ENCODE measurements at places on chromosomes 7 and 10.
A peak's percentile ranks its signal among the peaks of the same experiment; 100 is the strongest.

- no peak for DNase-seq
Measured at GRCh38 chr10:17174626-17175025, 26.8 kb downstream of the TRDMT1 start.

- DNase-seq: no peak
Measured at GRCh38 chr7:71272509-71273490, 140.9 kb downstream of the GALNT17 start.

DNA sequence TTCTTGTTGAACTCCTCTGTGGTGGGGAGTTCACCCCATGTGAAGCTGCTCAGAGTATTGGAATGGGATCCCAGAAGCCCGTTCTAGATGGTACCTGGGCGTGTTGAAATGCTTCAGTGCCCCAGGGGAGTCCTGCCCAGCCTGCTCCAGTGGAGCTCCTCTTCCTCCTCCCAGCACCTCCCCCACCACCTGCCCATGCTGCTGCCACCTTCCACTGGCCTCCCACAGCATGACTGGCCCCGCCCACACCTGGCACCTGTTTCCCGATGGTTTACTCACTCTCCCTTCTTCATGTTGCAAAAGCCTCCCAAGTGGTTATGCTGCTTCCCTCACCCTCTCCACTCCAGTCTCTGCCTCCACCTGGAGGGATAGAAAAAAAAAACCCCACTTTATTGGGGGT lies 32.2 kb upstream of the PCBD1 start:
- DNase-seq: no peak

GRCh38 chr10:62613859-62614258 lies 190.7 kb upstream of the ADO start:
- DNase-seq: no peak

DNA sequence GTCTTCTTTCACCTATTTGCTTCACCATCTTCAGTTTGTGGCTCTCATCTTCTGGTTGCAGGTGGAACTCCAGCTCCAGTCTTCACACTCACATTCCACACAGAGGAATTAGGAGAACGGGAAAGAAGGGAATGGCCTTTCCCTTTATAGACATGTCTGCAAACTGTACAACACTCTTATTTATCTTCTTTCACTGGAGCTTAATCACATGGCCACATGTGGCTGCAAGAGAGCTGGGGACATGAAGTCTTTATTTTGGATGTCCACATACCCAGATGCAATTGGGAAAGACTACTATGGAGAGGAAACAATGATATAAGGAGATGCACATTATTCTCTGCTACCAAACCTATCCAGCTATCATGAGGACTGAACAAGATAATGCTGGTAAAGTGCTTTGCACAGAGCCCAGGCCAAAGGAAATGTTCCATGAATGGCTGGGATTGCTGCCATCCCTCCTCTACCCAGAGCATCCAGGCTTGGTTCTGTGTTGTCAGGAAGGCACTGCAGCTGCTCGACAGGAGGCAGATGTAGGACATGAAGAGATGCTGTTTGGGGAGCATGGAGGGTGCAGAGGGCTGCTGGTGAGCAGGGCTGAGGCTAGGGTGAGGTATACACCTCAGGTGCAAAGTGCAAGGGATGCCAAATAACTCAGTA lies 183.8 kb upstream of the TBX20 start:
- no peak for DNase-seq

- no peak for DNase-seq
Measured at GRCh38 chr10:120521880-120522279, 64.9 kb downstream of the PLPP4 start.

- DNase-seq: no peak
Measured at GRCh38 chr10:117638200-117638599, 95.7 kb downstream of the EMX2 start.

- DNase-seq: no peak
Measured at GRCh38 chr7:101754424-101755159, 62.8 kb upstream of the CUX1 start.

GRCh38 chr7:148303295-148304082 lies 287.1 kb upstream of the C7orf33 start:
- peak; percentile 21 for DNase-seq

- no peak for DNase-seq
Measured at GRCh38 chr10:131779661-131780394, 121.0 kb upstream of the PPP2R2D start.

GRCh38 chr7:114540291-114540690 lies 125.7 kb downstream of the FOXP2 start:
- no peak for DNase-seq

- DNase-seq: no peak
Measured at GRCh38 chr7:67554986-67555385, 558.4 kb downstream of the TYW1 start.

- no peak for DNase-seq
Measured at GRCh38 chr7:139722604-139723003, 55.2 kb downstream of the HIPK2 start.

DNA sequence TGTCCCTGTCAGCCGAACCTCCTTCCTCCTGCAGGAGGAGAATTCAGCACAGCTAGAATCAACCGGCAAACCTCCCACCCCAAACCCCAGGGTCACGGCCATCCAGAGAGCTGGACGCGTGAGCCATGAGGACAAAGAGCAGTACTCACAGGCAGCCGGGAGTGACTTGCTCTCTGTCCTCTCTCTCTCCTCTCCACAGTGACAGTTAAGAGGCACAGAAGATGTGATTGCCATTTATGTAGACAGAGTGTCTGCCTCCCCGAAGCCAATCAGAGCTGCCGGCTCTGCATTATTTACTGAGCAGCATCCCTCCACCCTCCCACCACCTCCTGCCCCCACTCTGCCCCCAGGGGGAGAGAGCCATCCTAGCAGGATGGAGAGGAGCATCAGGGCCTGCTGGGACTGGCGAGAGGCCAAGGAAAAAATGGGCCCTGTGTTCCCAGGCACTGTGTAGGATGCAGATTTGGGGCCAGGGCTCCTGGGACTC lies 4.3 kb downstream of the DDC start:
- no peak for DNase-seq

GRCh38 chr10:103197903-103198302 lies 4.8 kb upstream of the NT5C2 start:
- DNase-seq: no peak

GRCh38 chr10:66353422-66353821 lies 572.4 kb upstream of the LRRTM3 start:
- DNase-seq: no peak

DNA sequence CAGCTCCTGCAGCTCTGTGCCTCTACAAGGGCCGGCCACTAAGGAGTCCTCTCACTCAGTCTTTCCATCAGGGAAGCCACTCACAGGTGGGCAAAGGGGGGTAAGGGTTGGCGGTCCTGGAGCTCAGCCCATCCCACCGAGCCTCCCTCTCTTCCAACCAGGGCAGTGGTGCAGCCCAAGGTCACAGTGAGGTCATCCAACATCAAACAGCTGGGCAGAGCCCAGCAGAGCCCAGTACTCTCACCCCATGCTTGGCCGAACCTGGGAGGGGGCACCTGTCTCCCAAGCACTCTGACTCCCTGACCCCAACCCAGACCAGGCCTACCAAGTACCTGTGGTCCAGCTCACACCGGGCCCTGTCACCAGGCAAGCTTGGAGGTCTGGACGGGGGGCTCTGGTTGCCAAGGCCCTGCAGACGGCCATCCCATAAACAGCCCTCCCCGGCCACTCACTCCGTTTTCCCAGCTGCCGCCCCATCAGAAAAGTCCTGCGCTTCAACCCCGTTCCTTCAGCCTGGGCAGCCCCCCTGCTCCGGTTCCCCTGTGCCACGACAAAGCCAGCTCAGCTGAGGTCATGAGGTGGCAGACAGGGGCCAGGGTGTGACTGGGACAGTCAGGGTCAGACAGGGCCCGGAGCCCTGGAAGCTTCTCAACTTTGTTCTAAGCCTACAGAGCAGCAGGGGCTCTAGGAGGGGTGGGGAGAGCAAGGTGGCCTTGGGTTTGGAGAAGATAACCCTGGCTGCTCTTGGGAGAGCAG lies 27.5 kb downstream of the PDGFA start:
- no peak for DNase-seq

GRCh38 chr10:128056303-128057050 lies 69.7 kb downstream of the MKI67 start:
- DNase-seq: no peak

DNA sequence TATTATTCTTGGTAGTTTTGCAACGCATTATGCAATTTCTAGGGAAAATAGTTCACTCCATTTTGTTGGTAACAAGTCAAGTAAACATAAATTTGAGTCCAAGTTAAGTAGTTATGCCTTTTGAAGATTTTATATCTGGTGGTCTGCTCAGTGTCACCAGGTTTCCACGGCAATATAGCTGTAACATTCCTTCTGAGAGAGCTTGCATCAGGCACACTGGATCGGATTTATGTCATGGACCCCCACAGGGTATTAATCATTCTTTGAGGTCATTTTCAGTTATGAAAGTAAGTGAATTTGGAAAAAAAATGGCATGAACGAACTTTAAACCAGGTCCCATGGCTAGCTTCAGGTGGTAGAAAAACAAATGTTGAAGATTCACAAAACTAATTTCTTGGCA lies 136.3 kb downstream of the POLR1F start:
- DNase-seq: no peak

GRCh38 chr10:90914992-90915765 lies 5.7 kb downstream of the ANKRD1 start:
- no peak for DNase-seq

DNA sequence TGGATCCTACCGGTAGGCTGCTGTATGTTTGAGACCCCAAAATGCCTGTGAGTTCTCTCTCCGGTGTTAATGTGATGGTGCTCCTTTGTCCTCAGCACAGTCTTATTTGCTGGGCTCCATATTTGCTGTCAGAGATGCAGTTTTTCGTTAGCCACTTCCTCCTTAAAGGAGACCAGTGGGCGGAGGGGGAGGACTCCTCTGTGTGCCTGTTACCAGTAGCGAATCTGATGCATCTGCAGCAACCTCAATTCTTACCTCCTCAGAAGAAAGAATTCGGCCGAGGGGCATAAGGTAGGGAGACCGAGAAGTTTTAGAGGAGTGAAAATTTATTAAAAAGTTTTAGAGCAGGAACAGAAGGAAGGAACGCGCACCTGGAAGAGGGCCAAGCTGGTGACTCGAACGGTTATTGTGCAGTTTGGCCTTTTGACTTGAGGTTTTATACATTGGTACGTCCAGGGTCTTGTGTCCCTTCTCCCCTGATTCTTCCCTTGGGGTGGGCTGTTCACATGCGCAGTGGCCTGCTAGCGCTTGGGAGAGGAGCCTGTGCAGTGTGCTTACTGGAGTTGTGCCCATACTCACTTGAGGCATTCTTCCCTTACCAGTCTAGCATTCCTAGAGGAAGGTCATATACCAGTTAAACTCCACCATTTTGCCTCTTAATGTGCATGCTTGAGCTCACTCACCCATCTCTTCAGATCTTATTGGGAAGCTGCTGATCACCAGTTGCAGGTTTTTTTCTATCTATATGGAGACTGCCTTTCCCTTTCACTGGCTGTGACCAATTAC lies 49.5 kb downstream of the GNAI1 start:
- no peak for DNase-seq

DNA sequence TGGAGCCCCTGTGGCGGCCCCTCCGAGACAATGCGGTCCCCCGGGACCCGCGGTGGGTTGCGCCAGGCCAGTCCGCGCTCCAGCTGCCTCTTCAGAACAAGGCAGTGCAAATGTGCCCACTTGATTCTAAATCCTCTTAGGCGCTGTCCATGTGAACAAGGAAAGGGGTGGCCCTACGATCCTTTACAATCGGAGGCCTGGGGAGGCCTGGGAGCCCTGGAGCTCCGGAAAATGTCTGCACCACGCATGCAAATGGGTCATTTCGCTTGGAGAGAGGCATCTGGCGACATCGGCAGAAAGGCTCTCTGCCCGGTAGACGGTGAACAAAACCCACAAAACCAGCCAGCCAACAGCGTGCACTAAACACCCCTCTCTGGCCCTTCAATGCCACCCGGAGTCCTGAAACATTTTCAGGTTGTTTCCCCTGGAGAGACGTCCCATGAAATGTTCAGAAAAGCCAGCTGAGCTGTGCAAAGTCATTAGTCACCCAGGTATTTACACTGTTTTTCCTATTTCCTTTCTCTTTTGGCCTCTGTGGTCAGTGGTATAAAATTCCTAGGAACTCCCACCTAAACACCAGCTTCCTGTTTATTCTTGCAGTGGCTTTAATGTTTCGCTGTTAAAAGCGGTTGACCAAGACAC lies 102.8 kb upstream of the ZNF438 start:
- DNase-seq: no peak

DNA sequence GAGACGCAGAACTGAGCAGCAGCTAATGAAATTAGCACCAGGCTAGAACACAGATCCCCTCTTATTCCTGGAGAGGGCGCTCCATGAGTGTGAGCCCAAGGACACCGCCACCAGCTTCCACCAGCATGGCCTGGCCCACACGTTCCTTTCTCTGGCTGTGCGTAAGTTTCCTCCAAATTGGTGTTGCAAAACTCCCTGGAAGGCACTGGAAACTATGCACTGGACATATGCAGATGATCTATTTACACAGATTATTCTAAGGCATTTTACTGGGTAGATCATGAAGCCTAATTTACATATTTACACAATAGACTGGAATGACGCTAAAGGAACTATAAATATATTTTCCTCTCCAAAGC lies 455.6 kb upstream of the FOXK1 start:
- no peak for DNase-seq

- DNase-seq: no peak
Measured at GRCh38 chr10:118742032-118742431, 12.7 kb downstream of the CACUL1 start.

DNA sequence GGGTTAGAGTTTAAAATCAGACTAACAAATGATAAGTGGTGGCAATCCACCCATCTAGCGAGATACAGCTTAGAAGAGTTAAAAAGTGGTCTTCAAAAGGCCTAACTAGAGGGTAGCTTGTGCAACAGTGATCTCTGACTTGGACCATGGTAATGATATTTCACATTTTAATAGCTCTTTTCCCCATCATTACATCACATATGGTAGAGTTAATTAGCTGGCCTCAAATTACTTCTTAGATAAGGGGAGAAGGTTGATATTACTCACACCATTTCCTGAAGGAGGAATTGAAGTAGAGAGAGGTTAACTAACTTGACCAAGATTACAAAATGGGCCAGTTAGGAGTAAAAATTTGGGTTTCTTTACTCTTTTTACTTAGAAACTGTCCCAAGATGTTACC lies 223.6 kb downstream of the PHTF2 start:
- DNase-seq: no peak

- DNase-seq: no peak
Measured at GRCh38 chr7:142334236-142334635, 76.4 kb upstream of the PRSS58 start.

GRCh38 chr10:69456880-69457693 lies 5.8 kb downstream of the TSPAN15 start:
- DNase-seq: no peak

DNA sequence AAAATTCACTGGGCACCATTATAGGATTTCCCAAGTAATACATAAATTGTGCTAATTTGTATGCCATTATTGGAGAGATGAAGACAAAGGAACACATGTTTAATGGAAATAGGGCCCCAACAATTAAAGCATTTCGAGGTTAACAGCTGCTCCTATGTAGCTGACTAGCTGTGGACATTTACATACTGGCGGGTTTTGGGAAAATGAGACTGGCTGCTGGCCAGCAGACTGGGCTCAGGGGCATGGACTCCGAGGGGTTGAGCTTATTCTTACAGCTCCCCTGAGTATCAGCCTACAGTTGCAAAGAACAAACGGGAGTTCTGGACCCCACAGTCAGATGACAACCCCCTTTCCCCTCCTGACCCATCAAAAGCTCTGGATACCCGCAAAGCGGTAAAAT lies 91.9 kb upstream of the MYO3A start:
- no peak for DNase-seq

Data from esophagus squamous epithelium (tissue), 5 donors.